HT1080 (cell line): ENCODE measurements at places on chromosomes 2 and 18. TPM values are rescaled to one million over a fixed set of nuclear protein-coding genes. Genes with fewer than 3 reads are reported as not detected.
A peak's percentile ranks its signal among the peaks of the same experiment; 100 is the strongest.

DNA sequence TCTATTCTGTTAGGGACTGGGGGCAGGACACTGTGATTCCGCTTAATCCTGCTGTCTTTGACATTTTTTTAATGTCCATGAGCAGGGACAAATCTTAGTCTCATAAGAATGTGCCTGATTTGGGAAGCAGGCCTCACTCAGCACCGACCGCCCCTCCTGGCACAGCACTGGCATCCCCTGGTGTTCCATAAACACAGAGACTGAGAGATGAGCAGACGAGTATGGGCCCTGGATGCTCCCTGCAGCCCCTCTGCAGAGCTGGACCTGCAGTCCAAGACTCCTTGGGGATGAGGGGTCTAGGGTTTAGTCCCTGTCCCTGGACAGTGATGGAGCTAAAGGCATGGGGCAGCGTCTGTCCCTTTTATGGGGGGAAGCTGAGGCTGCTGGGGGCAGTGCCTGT, 81.6 kb downstream of the NDUFA10 start:
- DNase-seq = no peak

- no peak for DNase-seq
These were observed 6.1 kb upstream of the OTOF start for GRCh38 chr2:26483957-26484565.

DNA sequence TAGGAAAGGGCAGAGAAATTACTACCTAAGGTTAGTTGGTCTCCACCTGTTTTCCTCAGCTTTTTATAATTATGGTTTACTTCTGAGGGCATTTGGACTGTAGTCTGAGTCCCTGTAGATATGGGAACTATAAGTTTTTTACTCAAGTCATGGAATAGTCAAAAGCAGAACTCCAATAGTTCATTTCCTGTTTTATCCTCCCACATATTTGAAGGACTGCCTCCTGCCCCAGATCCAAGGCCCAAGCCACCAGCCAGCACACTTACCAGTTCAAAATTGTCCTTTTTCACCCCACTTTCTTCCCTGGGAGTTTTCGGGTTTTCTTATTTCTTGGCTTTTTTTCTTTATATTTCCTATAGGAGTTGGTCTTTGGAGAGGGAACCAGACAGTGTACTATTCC, 164.1 kb downstream of the MBD5 start:
- no peak for DNase-seq

DNA sequence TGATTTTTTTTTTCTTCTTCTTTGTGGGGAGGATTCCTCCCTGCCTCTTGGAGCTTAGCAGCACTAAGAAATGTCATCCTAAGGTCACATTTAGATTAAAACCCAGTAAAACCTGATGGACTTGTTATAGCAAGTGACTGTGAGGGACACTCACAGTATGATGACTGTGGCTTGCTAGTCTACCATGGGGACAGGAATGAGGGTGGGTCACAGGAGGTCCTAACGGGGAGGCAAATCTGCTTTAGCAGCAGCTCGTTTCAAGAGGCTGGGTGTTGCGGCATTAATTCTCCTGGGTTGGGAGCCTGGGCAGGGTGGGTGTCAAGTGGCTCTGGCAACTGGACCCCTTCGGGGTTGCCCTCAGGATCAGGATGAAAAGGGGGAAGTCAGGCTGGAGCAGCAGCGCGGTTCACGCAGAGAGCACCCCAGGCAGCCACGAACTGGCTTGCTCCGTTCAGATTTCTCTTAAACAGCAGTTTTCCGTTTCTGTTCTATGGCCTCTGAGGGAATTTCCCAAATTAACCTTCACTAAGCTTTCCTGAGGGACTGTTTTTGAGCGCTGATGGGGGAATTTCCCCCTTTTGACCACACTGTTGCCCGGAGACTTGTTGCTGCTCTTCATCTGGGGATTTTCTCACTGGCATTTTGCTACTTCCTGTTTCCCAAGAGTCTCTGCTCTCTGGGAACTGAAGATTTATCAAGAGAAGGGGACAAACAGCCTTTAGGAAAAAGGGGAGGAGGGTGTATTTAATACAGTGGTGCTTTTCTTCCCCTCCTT, 59.8 kb upstream of the PELI1 start:
- no peak for DNase-seq

DNA sequence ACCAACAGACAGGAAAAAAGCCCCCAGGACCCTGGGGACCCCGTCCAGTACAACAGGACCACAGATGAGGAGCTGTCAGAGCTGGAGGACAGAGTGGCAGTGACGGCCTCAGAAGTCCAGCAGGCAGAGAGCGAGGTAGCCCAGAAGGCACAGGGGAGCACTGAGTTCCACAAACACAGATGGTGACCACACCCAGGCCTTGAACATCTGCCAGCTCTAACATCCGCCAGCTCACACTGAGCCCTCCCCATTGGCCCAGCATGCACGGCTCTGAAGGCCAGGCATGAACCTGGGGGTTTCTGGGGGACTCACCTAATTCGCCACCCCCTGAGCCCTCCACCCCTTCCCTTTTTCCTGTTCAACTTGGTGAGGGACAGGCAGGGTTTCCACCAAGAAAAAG, 25.6 kb upstream of the PRLH start:
- DNase-seq = peak; percentile 52

DNA sequence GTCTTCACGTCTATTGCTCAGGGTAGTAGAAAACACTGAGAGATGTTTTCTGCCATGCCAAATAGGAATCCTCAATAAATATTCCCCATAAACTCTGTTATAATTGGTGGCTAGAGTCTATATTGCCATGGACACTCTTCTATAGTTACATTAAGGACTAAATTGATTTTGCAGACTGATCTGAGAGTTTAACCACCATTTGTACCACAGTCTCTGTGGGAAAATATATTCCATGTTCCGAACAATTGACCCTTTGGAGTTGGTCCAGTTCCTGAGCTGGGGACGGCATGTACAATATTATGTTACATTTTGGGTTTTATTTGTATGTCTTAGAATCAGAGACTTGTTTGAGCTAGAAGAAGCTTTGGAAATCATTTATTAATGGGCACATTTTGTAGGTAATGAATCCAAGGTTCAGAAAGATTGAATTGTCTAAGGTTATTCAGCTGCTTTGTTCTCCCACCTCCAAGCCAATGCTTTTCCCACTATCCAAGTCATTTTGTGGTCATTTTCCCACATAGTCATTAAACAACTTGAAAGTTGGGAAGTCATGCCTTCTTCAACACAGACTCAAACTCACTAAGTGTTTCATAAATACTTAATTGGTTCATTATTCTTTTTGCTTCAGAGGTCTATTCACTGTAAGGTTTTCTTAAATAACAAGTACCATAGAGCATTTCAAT, 5.1 kb upstream of the PPP1CB start:
- no peak for DNase-seq

DRC1 gene
- total RNA-seq = not detected in 2 replicates

SLC14A1 gene
- total RNA-seq = 37.6 and 44.9 TPM in 2 replicates

DNA sequence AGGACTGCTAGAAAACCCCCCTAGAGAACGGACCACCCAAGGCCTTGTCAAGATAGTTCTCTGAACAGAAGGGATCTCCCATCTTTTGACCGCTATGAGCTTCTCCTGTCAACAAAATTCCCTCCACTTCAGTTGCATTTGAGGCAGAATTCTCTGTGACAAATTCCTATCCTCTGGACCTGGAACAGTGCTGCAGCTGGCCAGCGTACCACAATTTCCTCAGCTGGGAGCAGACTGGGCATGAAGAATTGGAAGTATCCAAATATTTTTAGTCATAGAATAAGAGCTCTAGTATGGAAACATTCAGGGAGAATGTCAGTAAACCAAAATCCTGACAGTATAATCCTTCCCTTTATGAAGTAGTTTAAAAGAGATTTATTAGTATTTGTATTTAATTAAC, 147.1 kb upstream of the BOD1L2 start:
- no peak for DNase-seq

GRCh38 chr2:137706786-137707613, 257.3 kb upstream of the HNMT start:
- peak; percentile 73 for DNase-seq

GRCh38 chr2:239719791-239720360, 305.3 kb downstream of the NDUFA10 start:
- DNase-seq = no peak

GRCh38 chr2:43218155-43218701, 8.2 kb downstream of the ZFP36L2 start:
- no peak for DNase-seq

DNA sequence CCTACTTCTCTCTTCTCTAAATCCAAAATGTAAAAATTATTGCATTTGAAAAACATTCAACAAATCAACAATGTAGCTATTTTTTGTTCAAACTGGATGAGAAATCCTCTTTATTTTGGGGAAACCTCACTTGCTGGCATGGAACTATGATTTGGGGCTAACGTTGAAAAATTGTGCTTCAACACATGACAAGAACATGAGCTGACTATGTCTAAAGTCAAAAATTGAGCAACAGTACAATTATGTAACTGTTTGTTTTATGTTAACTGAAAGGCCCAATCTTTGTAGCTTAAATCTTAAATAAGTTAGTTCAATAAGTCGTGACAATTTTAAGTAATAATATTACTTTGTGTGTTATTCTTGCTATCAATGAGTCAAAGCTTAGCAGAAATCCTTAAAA, 67.3 kb downstream of the TMEFF2 start:
- no peak for DNase-seq

C2orf74 gene
- 29.8 and 30.5 TPM in 2 replicates for total RNA-seq

- no peak for DNase-seq
These were observed 8.3 kb downstream of the NFU1 start for GRCh38 chr2:69428981-69429380.

DNA sequence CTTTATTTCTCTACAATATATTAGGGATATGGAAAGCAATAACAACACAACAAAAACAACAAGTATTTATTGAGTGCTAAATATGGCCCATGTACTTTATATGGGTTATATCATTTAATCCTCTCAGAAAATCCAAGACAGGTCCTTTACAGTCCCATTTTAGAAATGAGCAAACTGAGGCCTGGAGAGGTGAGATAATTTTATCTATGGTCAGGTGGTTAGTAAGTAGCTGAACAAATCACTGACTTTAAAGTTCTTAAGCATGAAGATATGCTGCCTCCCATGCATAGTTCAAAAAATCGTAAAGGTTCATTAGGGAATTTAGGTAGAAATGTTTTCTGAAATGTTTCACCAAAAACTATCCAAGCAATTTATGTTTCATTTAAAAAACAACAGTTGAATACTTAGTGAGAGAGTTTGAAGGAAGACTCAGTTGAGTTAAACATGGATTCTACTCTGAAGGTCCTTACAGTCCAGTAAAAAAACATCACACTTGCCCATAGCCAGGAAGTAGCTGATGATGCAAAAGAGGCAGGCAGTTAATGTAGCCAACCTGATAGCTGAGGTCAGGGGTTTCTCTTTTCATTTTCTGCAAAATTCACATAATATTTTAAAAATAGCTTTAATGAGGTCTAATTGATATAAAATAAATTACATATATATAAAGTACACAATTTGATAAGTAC, 7.6 kb upstream of the NFE2L2 start:
- no peak for DNase-seq

OSBPL6 gene
- total RNA-seq = 8.7 and 18.3 TPM in 2 replicates

AQP12B gene
- not detected in 2 replicates for total RNA-seq

FZD7 gene
- total RNA-seq = 5.7 and 7.2 TPM in 2 replicates

ARL4C gene
- 89.0 and 111 TPM in 2 replicates for total RNA-seq

DNA sequence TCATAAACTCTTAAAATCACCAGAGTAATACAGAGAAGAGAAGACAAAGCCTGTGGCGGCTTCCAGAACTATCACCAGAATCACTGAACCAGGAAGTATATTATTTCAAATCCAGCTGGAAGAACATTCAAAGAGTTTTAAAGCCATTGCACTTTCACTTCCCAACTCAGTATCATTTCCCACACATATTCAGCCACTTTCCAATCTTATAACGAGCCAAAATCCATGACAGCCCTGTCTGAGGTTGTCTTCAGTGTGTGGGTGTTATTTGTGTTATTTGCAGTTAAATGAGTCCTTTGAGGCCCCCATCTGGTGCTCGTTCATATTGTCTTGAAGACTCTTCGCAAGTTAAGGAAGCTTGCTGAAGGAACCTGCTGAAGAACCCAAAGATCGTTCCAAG, 559.9 kb downstream of the TSN start:
- no peak for DNase-seq

DNA sequence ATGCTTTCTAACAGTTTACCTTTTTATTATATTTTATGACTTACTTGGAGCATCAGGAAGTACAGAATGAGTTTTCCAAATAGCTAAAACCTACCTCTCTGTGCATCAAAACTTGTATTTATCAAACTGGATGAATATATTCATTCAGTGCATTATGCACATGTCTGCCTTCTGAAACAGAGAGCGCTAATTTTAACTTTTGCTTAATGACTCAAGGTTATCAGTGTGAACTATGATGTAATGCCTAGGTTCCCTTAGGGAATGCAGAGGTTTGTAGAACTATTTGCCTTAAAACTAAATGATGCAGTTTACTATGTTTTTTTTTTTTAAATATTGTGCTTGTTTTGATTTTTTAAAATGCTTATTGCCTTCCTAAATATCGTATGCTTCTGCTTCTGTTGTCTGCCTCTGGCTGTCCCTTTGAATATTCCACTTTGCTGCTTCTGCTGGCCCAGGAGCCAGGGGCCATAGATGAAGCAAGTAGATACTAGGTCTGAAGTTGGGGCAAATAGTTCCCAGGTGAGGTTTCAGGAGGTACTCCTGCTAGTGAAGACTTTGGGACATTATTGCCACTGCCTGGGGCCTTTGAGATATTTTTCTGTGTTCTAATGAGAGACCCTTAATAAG, 16.5 kb downstream of the TMEM178A start:
- DNase-seq = no peak

DNA sequence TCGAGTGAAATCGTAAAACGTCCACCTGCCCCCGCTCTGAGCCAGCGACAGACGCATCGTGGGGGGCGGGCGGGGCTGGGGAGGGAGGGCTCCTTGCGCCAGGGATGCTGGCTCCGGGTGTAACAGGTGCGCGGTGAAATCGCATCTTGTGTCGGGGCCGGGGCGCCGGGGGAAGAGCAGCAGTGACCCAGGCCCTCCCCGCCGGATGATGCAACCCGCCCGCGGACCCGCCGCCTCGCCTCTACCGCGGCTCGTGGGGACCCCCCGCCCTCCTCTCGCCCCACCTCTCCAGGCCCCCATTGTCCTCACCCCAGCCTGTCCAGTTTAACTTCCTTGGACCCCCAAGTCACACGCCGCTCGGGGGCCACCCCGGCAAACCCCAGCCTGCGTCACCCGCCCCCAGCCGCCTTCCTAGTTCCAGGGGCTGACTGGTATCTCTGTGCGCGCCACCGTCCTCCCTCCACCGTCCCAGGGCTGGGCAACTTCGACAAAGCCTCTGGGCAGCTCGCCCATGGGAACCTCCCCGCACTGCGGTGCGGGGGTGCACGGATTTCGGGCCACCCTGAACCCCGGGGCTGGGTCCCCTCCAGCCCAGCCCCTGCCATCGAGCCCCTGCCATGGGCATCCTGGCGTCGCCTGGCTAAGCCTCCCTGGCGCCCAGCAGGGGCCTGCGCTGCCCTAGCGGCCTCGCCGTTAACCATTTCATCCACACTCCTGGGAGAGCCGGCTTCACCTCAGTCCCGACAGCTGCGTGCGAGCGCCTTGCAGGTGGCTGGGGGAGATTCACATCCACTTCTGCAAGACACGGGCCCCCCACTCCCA, 799 bp upstream of the KIF1A start:
- no peak for DNase-seq

ACMSD gene
- total RNA-seq = not detected in 2 replicates

DNA sequence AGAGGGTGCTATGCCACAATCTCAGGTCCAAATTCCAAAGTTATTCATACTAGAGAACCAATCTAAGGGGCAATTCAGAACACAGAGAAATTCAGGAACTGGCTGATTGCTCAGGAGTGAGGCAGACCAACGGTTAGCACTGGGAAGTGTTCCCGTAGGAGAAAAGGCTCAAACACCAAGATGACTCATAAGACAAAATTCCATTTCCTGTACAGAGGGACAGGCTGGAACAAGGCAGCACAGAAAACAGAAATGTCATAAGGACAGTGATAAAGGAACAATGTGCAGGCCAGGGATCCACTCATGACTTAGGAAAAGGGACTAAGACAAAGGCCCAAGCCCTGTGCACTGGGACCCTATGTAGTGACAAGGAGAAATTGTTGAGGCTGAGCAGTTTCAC, 54.2 kb downstream of the PDE1A start:
- DNase-seq = peak; percentile 95
